ENCODE measurements at places on chromosomes 4 and X. TPM values are rescaled to one million over a fixed set of nuclear protein-coding genes. Genes with fewer than 3 reads are reported as not detected.

Gene WAS
- 0.74 TPM for total RNA-seq

Gene SH3D19
- 9.8 TPM for total RNA-seq

Gene SNCA
- total RNA-seq, result 60.5 TPM

Gene DRD5
- total RNA-seq, result 0.74 TPM

Gene RASGEF1B
- total RNA-seq, result 26.8 TPM

Gene CFAP47
- 3.2 TPM for total RNA-seq

Gene RPA4
- 0.49 TPM for total RNA-seq

Gene FAM184B
- total RNA-seq, result 4.4 TPM

Gene TRIM60
- not detected for total RNA-seq

Gene USP53
- 10.1 TPM for total RNA-seq

Gene SATL1
- total RNA-seq, result 0.98 TPM

Gene UCP1
- 0.25 TPM for total RNA-seq

Gene IL3RA
- total RNA-seq, result 1.7 TPM

Measured in temporal lobe (tissue), 4 donors.